AG09309 (cell line): ENCODE measurements at places on chromosomes 1 and 21.

GRCh38 chr1:171990371-171990770, 149.1 kb downstream of the DNM3 start:
- no peak for DNase-seq

- DNase-seq: no peak
Observed at GRCh38 chr1:98480271-98480670, 181.2 kb upstream of the SNX7 start.

GRCh38 chr1:82562448-82562847, 761.7 kb downstream of the ADGRL2 start:
- no peak for DNase-seq

- no peak for DNase-seq
Observed at GRCh38 chr1:22182715-22183114, 39.8 kb upstream of the WNT4 start.

- no peak for DNase-seq
Observed at GRCh38 chr1:216207154-216207553, 216.1 kb downstream of the USH2A start.

DNA sequence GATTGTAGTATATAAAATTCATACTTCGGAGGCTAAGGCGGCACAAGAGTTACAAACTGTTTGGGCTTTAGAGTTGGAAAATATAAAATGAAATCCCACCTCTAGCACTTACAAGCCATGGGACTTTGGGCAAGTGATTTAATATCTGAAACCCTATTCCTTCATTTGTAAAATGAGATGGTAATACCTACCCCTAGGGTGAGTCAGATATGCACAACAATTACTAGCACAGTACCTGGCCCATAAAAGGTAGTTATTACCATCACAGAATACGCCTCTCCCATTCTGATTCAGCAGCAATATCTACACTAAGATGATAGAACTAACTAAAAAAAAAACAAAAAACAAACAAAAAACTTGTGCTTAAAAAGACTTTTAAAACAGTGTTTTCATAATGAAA, 3.5 kb downstream of the KLHL12 start:
- no peak for DNase-seq

DNA sequence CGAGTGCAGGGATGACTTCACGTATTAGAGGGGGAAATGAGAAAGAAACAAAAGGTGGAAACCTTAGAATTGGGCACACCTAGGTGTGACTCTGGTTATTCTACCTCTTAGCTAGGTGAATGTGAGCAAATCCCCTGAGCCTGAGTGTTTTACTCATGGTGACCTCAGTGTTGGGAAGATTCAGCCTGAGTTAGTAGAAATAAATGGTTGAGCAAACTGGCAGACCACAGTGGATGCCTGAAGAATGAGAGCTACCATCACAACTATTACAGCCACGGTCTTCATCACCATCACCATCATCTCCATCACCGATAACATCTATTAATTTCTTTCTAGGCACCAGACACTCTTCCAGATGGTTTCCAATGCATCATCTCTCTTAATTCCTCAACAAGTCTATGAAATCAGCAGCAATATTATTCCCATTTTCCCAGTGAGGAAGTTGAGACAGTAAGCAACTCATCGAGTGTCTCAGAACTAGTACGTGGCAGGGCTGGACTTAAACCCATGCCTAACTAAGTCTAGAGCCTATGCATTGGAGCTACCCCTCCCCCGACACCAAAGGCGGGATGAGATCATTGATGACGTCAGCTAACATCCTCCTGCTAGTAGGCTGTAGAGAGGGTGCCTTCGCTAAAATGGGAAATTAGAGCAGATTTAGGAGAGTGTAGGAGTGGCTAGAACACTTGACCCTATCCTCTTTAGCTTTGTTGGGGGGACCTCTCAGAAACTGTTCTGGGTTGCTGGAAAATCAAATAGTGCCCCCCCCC, 7.9 kb upstream of the KAZN start:
- DNase-seq: no peak

- DNase-seq: no peak
Observed at GRCh38 chr1:4586611-4587160, 67.7 kb upstream of the AJAP1 start.

DNA sequence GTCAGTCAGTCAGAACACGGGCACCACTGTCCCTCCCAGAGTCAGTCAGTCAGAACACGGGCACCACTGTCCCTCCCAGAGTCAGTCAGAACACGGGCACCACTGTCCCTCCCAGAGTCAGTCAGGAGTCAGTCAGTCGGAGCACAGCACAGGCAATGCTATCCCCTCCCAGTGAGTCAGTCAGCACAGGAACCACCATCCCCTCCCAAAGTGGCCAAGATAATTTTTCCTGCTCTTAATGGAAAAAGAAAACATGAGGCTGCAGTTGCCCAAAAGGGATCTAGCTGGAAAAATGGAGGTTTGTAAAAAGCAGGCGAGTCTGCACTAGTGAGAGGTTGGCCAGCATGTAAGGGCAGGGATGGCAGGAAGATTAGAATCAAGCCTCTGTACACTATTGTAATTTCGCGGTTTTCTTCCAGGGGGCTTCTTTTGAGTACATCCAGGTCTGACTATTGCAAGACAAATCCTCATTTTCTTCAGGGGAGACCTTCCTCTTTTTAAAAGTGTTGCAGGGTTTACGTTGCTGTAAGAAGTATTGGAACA, 213.8 kb downstream of the SIPA1L2 start:
- no peak for DNase-seq

DNA sequence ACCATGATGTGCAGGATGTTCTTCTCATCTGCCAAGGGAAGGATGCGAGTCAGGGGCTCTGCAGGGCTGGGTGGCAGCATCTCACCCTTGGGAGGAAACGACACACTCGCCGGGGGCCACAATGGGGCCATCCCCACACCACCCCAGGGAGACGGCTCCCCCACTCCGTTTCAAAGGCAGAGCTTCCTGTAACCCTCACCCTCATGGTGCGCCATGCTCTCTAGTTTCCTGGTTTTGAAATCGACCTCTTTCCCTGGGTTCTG, 20.2 kb downstream of the RIPK4 start:
- no peak for DNase-seq

DNA sequence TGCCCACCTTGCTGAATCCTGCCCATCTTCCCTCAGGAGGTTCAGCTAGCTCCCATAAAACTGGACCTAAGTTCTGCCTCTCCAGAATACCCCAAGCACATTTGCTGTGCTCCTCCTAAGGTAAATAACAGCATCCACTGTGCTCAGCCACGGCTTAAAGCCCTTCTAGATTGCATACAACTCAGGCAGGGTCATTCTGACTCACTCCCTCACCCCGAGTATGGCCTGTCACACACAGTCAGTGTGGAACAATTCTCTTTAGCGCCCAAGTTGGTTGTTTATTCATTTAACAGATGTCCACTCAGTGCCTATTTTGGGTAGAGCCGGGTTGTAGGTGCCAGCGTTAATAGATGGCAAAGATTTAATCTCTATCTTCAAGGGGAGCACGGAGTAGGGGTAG, 147.5 kb upstream of the EDN2 start:
- DNase-seq: no peak

- no peak for DNase-seq
Observed at GRCh38 chr1:221712776-221713431, 29.0 kb downstream of the DUSP10 start.

GRCh38 chr21:41183575-41183974, 15.6 kb downstream of the BACE2 start:
- no peak for DNase-seq

- DNase-seq: no peak
Observed at GRCh38 chr1:65434760-65435159, 14.3 kb downstream of the LEPR start.

- DNase-seq: no peak
Observed at GRCh38 chr1:117639741-117640140, 33.9 kb downstream of the TENT5C start.

- DNase-seq: no peak
Observed at GRCh38 chr1:248834343-248834940, 3.6 kb upstream of the ZNF672 start.

DNA sequence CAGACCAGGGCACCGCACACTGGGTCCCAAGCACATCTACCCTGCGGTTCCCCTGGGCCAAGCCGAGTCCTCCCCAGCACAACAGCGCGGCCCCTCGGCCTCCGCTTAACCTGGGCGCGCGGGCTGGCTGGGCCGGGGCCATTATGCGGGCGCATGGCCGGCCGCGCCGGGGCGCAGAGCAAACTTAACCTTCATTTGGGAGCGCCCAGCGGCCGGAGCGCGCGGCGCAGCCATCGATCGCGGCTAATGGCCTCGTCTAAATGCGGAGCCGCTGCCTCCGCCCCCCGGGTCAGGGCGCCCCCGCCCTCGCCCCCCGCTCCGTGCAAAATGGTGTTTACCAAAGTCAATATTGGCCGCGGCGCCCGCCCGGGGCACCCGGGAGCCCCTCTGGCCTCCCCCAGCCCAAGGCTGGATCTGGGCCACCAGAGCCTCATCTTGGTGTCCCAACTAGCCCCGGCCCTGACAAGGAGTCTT, 272.1 kb downstream of the TRABD2B start:
- no peak for DNase-seq

- no peak for DNase-seq
Observed at GRCh38 chr1:160876311-160876710, 8.7 kb downstream of the ITLN1 start.

GRCh38 chr21:37208056-37208721, 58.9 kb downstream of the VPS26C start:
- DNase-seq: no peak

DNA sequence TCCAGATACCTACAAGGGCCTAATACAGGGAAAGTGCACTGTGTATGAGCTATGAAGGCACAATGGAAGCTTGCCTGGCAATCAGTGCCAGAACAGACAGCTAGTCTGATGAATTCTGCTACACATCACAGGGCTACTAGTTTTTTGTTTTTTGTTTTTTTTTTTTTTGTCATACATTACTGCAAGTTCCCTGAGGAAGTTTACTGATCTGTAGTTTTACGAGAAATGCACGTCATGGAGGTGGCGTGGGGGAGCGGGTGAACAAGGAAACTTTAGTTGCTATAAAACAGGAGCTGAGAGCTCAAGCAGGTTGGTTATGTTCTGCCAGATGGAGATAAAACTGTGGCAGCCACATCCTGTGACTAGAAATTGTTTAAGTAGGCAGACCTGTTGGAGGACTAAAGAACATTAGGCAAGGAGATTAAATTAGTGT, 17.7 kb downstream of the PTPRC start:
- DNase-seq: no peak

- DNase-seq: no peak
Observed at GRCh38 chr1:228066891-228067654, 15.4 kb upstream of the ARF1 start.

DNA sequence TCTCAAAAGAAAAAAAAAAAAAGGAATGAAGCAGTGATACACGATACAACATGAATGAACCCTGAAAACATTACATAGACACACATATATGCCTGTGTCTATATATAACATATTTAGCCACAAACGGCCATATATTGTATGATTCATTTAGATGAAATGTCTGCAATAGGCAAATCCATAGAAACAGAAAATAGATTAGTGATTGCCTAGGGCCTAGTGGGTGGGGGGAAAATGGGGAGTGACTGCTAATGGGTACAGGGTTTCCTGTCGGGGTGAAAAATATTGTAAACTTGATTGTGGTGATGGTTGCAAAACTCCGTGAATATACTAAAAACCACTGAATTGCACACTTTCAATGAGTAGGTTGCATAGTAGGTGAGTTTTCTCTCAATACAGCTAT, 6.0 kb upstream of the H6PD start:
- DNase-seq: no peak

DNA sequence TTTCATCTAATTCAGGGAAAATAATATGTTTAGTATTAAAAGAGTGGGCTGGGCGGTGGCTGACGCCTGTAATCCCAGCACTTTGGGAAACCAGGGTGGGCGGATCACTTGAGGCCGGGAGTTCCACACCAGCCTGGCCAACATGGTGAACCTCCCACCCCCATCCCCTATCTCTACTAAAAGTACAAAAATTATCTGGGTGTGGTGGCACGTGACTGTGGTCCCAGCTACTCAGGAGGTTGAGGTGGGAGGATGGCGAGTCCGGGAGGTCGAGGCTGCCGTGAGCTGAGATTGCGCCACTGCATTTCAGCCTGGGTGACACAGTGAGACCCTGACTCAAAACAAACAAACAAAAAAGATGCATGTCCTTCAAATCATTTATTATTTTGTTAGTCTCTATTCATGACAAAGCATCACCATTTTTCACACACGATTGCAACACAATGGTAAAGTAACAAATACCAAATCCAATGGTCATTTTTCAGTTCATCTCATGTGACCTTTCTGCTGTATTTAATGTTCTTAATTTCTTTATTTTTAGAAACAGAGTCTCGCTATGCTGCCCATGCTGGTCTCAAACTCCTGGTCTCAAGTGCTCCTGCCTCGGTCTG, 1.0 kb downstream of the MSH4 start:
- DNase-seq: no peak

DNA sequence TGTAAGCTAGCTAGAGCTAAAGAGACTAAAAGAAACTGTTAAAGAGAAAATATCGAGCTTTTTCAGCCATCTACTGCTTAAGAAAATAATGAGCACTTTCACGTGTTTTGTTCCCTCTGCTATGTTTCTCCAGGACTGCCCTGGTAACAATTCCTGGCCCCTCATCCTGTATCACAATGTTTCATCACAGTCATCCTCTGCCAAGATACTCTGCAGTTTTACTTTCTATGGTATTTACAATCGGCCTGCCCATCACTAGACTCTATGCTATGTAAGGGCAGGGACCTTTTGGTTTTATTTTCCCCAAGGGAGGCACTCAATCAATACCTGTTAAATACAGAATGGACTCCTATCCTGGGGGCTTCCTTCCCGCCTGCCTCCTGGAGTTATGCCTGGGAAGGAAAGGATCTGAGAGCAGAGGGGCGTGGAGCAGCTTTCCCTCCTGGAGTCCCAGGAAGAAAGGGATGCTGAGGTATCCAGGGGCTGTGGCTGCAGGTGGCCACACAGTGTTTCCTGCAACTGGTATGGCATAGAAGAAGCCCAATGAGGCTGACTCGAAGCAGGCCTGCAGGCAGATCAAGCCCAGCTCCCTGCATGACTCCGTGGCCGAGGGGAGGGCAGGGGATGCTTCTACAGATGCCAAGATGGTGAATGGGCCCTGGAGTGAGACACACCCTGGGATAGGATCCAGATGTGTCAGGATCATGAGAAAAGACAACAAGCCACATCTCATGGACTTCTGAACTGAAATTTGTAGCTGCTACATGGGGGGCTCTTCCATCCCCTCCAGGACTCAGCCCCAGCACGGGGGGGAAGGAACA, 52.9 kb downstream of the MATN1 start:
- DNase-seq: peak; percentile 47
